COR-L47 (cell line): ENCODE measurements at places on chromosomes 1 and 21.

DNA sequence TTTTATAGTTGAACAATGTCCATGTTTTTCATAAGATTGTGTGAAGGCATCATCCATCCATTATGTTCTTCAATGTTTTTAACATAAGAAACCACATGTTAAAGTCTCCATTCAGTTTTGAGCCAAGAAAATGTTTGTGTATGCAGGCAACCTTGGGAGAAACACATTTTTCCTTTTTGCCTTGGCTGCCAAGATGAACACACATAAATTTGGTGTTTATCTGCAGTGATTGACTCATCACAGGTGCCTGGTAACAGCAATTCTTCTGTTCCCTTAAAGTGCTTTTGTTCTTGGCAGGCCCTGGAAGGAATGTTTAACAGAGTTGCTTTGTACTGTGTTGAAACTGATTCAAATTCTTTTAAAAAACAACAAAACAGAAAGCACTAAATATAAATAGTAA lies 709.9 kb upstream of the ADGRL4 start:
- DNase-seq = no peak

DNA sequence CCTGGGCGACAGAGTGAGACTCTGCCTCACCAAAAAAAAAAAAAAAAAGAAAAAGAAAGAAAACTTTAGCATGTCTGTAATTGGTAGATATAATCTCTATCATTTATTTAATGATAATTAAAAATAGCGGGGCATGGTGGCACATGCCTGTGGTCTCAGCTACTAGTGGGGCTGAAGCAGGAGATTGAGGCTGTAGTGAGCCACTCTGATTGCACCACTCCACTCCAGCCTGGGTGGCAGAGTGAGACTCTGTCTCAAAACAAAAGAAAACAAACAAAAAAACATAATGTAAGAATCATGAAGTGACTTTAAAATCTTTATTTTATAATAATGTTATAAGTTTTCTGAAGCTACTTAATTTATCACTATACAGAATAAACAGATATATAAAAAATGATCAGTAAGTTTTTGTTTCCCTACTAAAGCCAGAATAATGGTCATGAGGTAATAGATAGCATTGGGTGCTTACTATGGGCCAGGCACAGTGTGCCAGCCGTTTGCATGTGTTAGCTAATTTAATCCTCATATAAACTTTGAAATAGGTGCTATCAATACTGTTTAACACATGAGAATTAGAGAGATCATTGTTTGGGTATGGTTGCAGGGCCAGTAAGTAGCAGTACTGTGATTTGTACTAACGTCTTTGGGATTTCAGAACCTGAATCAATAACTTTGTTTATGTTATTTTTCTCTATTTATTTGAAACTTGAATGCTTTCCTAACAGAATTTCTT lies 23.8 kb downstream of the CLIC4 start:
- DNase-seq = no peak

- no peak for DNase-seq
Observed at GRCh38 chr1:30117685-30118084, 605.7 kb downstream of the MATN1 start.

DNA sequence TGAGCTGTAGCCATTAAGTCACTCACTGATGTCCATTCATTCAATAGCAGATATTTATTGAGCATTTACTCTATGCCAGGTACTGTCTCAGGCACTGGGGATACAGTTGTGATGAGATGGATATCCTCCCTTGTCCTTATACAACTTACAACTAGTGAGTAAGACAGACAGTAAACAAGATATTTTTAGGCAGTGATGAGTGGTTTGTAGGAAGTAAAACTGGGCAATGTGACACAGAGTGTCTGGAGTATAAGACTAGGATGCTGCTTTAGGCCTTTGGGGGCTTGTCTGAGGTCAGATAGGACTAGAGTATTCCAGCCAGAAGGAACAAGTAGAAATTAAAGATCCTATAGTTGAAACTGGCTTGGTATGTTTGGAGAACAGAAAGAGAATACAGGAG lies 41.4 kb downstream of the NOS1AP start:
- DNase-seq = no peak

- no peak for DNase-seq
Observed at GRCh38 chr21:41585199-41585994, 77.4 kb upstream of the TMPRSS2 start.

- DNase-seq = no peak
Observed at GRCh38 chr1:91805311-91805801, 80.6 kb downstream of the TGFBR3 start.

DNA sequence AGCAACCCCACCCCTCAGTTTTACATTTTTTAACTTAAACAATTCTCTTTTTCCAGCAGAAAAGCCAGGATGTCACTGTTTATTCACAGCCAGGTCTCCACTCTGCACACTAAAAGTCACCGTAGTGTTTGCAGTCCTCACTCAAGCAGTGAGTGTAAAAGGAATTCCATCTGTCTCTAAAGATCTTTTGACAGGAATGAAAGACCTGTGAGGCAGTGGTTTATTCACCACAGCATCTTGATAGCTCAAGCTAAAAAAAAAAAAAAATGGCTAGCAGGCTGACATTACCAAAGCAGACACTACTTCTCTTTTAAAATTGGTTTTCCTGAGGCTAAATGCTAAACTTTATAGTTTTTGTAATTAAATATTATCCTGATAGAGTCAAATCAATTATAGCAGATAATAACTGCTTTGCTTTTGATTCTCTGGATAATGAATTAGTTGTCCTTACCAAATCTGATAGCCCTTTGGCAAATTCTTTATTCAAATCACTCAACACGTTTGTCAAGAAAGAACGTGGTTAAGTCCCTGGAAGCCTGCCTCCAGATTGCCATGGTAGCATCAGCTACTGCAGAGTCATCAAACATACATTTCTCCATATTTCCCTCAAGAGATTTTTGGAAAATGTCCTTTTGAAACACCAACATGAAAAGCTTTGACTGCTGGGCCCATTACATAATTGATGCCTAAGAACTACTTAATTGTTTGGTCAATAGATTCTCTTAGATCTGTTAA lies 22.2 kb upstream of the SLC5A9 start:
- no peak for DNase-seq

- DNase-seq = no peak
Observed at GRCh38 chr1:7401814-7402547, 369.1 kb upstream of the VAMP3 start.
